ENCODE measurements at places on chromosomes 4 and X. TPM values are rescaled to one million over a fixed set of nuclear protein-coding genes. Genes with fewer than 3 reads are reported as not detected.

Gene SPON2
- total RNA-seq, result 29.5 TPM

Gene GLRB
- total RNA-seq, result 70.1 TPM

Gene C4orf54
- total RNA-seq, result 0.06 TPM

Gene GAGE1
- total RNA-seq, result not detected

Gene MTMR8
- total RNA-seq, result 4.5 TPM

Gene CCDC120
- 3.5 TPM for total RNA-seq

Gene MGARP
- 1.1 TPM for total RNA-seq

Gene LNX1
- total RNA-seq, result 13.3 TPM

Gene BANK1
- total RNA-seq, result 0.61 TPM

Gene TAF7L
- total RNA-seq, result 0.72 TPM

Gene NIPAL1
- total RNA-seq, result 2.8 TPM

Gene SPANXN4
- total RNA-seq, result not detected

- no peak for DNase-seq
Observed at GRCh38 chrX:56618323-56618722, 54.9 kb downstream of the UBQLN2 start.

DNA sequence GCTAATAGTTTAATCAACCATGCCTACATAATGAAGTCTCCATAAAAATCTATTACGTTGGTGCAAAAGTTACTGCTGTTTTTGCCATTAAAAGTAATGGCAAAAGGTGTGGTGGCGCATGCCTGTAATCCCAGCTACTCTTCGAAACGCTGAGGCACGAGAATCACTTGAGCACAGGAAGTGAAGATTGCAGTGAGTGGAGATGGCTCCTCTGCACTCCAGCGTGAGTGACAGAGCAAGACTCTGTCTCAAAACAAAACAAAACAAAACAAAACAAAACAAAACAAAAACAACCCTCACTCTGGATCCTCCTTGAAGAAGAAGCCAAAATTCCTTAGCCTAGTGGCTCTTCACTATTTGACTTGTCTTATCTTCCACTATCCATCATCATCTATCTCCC lies 78.0 kb downstream of the MSN start:
- DNase-seq, result no peak

GRCh38 chrX:77595848-77596247 lies 148.7 kb downstream of the FGF16 start:
- DNase-seq, result no peak

GRCh38 chrX:38214551-38215531 lies 5.8 kb downstream of the SRPX start:
- no peak for DNase-seq

DNA sequence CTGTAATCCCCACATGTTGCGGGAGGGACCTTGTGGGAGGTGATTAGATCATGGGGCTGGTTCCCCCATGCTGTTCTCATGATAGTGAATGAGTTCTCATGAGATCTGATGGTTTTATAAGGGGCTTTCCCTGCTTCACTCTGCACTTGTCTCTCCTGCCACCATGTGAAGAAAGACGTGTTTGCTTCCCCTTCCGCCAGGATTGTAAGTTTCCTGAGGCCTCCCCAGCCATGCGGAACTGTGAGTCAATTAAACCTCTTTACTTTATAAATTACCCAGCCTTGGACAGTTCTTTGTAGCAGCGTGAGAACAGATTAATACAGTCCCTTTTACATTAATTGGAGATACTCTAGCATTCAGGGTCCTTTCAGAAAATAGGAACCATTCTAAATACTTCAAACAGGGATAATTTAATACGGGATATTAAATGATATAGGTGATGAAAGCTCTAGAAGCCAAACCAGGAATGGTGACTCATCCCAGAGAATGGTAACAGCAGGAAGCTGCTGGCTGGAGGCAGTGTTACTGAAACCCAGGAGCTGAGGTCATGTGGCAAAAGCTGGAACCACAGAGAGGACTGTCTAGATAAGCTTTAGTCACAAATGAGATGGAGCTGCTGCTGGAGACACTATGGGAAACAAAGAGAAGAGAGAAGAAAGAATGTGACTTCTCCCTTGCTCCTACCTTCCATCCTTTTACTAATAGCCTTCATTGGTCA lies 57.3 kb downstream of the GSTCD start:
- DNase-seq, result no peak

DNA sequence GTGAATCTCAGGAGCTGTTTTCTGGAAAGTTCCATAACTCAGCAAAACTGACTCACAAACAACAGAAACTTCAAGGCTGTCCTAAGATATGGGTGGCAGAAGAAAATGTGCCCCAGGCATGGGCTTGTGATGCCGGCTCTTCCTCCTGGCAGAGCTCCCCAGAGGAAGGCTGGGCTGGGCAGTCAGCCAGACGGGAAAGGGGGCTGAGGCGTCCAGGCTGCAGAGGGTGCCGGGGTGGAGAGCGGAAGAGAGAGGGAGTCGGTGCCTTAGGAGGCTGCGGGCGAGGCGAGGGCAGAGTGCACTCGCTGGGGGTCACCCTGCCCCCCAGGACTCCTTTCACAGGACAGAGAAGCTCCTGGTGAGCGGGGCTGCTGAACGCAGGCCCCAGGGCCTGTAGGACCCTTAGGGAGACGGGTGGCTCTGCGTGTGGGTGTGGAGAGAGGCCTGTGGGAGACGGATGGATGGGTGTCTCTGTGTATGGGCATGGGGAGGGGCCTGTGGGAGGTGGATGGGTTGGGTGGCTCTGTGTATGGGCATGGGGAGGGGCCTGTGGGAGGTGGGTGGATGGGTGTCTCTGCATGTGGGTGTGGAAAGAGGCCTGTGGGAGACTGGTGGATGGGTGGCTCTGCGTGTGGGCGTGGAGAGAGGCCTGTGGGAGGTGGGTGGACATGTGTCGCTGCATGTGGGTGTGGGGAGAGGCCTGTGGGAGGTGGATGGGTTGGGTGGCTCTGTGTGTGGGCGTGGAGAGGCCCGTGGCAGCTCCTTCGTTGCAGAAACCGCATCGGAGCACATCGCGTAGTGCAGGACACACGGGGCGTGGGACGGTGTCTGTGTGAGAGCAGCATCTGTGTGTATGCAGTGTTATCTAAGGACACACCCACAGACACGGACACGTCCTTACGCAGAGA lies 15.9 kb downstream of the PCGF3 start:
- DNase-seq, result no peak

DNA sequence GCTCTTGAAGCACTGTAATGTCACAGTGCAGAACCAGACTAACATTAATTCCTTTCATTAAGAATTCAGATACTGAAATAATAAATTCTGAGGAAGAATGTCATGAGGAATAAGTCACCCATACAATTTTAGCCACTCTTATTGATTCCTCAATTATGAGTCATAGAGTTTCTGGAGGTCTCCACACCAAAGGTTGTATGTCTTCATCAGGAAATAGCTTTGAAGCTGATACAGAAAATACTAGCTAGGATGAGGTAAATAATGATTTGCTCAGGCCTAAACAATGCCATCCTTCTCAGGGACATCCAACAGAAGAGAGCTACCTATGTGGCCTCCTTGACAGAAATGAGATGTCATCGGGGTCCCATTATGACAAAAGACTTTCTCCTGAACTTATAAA lies 238.8 kb downstream of the OR13H1 start:
- DNase-seq, result no peak

DNA sequence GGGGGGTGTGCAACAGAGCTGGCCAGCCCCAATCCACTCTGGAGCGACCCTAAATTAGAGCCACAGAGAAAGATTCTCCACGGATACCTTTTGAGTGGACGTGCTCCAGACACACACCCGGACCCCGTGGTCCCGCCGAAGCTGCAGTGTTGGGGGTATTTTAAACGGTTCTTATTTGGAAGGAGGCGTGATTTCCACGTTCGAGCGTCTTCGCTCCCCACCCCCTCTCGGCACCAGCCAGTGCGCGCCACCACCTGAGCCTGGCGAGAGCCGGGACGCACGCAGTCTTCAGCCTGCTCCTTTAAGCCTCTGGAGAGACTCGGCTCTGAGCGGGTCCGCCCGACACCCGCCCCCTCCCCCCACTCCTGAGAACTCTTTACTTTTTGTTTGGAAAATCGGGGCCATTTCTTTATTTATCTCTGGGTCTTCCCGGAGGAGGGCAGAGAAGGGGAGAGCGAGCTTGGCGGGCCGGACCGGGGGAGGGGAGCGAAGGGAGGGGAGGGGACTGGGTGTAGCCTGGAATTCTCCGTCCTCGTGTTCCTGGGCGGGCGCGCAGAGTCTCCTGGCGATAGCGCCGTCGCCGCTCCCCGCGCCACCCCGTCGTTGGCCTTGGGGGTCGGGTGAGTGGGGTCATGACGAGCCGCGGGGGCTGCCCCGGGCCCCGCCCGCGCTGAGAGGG lies 668 bp upstream of the PTCHD1 start:
- no peak for DNase-seq

DNA sequence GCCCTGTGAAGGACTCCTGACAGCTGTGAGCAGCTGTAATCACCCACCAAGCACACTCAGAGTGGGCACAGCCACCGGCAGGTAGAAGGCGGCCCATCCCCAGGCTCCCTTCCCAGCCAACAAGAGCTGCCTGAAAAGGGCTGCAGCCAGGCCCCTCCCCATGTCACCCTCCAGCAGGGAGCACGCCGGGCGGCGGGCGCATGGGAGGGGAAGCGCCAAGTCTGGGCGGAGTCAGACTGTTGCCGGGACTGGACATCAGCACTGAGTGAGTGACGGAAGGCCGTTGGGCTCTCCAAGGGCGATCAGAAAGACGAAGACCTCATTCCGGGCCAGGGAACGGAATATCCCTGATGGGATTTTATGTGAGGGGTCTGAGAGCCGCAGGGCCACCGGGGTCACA lies 82.1 kb downstream of the PPP2R2C start:
- DNase-seq, result no peak

GRCh38 chrX:119573222-119573621 lies 1.1 kb upstream of the UBE2A start:
- no peak for DNase-seq

GRCh38 chr4:185708348-185708747 lies 103.6 kb downstream of the SORBS2 start:
- no peak for DNase-seq

GRCh38 chr4:12929784-12930183 lies 554.4 kb downstream of the RAB28 start:
- no peak for DNase-seq

- DNase-seq, result peak; percentile 22
Observed at GRCh38 chrX:17456526-17456925, 81.5 kb downstream of the NHS start.

GRCh38 chrX:29107231-29107630 lies 520.0 kb downstream of the IL1RAPL1 start:
- no peak for DNase-seq

DNA sequence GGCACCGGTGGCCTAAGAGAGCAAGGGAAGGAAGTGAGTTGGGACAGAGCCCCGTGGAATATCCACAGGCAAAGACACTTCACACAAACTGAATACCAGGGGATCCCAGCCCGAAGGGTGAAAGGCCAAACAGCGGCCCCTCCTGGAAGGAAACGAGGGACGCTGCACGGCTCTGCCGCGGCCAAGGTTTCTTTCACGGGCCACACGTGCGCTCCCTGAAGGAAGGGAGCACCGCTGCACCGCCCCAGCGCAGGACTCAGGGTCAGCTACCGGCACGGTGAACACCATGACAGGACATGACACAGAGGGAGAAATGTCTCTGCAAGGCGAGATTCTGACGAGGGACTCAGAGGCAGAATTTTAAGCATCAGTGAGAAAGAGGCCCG lies 31.5 kb upstream of the GTPBP6 start:
- no peak for DNase-seq

DNA sequence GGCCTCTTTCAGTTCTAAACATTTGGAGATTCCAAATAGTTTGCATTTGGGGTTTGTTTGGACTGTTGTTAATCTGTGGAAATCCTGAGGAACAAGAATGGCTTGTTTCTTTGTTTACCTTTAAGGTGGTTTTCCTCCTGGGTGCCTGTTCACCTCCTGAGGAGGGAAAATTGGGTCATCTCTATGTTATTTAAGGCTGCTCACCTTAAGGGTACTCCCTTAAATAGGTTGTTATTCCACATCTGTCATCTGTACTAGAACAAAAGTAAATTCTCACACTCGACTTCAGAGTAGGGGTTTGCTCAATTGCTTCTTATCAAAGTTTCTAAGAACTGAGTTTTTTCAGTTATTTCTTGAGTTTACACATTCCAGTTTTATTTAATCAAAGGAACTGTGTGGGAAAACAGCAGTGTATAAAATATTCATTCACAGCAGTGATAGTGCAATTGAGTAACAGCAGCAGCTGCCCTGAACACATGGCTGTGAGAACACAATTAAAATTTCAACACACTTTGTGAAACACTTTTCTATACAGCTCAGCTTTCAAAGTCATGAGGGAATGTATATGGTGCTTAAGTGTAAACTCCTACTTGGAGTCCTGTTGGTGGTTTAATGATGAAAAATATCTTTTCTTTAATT lies 238.5 kb upstream of the PGRMC2 start:
- DNase-seq, result no peak

DNA sequence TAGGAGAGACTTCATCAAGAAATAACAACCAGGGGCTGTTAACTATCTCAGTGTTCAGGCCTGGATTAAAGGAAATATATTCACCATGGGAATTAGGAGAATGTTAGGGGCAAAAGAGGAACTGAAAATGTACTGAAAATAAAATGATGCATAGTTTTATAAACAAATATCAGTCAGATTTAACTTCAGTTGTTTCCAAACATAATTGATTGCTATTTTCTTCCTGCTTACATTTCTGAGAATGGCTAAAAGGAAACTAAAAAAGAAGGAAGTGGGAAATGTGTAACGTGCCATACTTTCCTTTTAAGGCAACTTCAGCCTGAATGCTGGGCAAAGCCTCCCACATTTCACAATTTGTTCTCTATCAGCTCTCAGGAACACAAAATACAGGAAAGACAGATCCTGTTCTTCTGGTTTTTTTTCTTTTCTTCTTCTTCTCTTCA lies 178.1 kb downstream of the MAML3 start:
- no peak for DNase-seq

GRCh38 chr4:85994576-85994975 lies 365.3 kb downstream of the MAPK10 start:
- DNase-seq, result no peak

- no peak for DNase-seq
Observed at GRCh38 chrX:72216973-72217372, 21.9 kb downstream of the ERCC6L start.

GRCh38 chr4:71125137-71125536 lies 131.7 kb downstream of the DCK start:
- DNase-seq, result no peak

- no peak for DNase-seq
Observed at GRCh38 chr4:171843456-171843855, 30.3 kb downstream of the GALNTL6 start.

DNA sequence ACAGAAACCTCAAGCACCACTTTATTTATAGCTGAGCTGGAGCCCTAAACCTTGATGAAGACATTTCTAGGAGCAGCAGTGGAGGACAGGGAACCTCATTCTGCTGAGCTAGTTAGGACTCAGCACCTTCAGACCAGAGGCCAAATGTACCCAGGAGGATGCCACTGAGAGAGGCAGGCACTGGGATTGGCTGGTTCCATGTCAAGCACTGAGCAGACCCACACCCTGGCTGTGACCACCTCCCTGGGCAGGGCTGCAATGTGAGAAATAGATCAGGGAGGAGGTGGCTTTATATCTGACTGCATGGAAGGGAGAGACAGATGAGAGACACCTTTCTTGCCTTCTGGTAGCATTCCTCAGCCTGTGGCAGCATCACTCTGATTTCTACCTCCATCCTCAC lies 304.6 kb downstream of the STK32B start:
- no peak for DNase-seq

GRCh38 chr4:79854856-79855502 lies 218.1 kb downstream of the ANTXR2 start:
- DNase-seq, result peak; percentile 35
